ENCODE measurements at places on chromosomes 2 and 18. TPM values are rescaled to one million over a fixed set of nuclear protein-coding genes. Genes with fewer than 3 reads are reported as not detected.

Gene EMILIN1
- polyA plus RNA-seq = 1.1 TPM

Gene GAL3ST2
- not detected for polyA plus RNA-seq

Gene EHBP1
- 18.3 TPM for polyA plus RNA-seq

Gene CCDC178
- polyA plus RNA-seq = not detected

Gene ICOS
- not detected for polyA plus RNA-seq

Gene KCNG2
- polyA plus RNA-seq = not detected

Gene TNS1
- polyA plus RNA-seq = not detected

Gene AMER3
- polyA plus RNA-seq = not detected

GRCh38 chr2:68193787-68194372 lies 36.2 kb downstream of the PNO1 start:
- no peak for DNase-seq

DNA sequence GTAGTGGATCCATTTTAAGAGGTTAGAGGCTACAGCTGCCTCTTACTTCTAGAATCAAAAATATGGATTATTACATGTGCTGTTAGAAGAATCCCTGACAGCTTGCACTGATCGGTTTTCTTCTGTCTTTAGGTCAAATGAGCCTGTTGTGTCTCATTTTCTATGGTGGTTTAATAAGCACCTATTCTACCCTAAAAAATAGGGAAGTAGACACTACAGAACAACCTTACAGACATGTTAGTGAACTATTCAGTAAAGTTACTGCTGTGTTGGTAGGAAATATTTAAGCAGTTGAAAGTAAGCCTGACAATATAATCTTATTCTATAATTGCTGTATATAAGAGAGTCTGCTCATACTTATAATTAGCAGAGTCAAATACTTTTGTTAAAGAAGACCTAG lies 168.5 kb upstream of the NOSTRIN start:
- DNase-seq = peak; percentile 7

- no peak for DNase-seq
Measured at GRCh38 chr2:204019572-204020501, 83.3 kb downstream of the ICOS start.

GRCh38 chr18:58922995-58923394 lies 58.3 kb downstream of the ZNF532 start:
- no peak for DNase-seq

GRCh38 chr2:19358242-19359020 lies at the start of gene OSR1:
OSR1 (minus strand) TSS chr2:19358623; CDS start chr2:19353805, 4,818 bp downstream.
- no peak for DNase-seq

GRCh38 chr18:71503222-71503621 lies 1040.9 kb downstream of the CBLN2 start:
- DNase-seq = no peak

DNA sequence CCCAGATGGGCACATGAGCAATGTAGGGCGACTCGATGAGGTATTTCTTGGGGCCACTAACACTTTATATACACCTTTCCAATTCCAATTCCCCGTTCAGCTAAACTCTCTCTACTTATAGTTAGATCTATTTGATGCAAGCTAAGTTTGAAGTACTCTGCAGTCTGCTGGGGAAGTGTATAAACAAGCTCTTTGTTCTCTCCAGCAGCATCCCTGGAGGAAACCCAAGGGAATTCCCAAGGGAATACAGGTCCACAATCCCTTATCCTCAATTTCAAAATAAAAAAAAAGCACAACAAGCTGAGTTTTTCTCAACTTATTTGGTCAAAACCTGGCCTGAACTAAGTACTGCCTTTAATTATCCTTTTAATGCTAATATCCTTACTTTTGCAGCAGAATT lies 433.3 kb downstream of the NBAS start:
- DNase-seq = no peak

- DNase-seq = no peak
Measured at GRCh38 chr18:49247781-49248180, 212.7 kb downstream of the DYM start.

DNA sequence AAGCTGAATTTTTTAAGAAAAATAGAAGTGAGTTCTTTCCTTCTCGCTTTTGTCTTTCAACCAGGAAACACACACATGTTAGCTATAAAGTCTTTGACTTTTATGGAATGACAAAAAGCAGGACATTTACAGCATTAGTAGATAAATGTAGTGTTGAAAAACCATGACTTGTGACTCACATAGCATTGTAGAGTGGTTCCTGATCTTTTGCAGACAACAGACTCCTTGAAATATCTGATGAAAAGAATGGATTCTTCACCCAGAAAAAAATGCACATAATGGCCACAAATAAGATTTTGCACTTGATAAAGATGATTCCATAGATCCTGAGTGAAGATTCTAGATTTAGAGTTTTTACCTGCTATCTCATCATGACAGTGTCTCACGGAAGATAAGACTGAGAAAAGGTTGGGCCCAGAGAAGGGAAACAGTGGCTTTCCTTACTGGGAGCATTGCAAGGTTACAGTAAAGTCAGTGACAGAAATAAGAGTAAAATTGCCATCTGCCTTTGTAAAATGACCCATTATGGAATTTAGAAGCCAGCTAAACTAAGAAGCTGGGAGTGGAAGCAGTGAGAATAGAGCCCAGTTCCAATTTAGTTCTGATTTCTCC lies 14.0 kb downstream of the SMARCAL1 start:
- no peak for DNase-seq

DNA sequence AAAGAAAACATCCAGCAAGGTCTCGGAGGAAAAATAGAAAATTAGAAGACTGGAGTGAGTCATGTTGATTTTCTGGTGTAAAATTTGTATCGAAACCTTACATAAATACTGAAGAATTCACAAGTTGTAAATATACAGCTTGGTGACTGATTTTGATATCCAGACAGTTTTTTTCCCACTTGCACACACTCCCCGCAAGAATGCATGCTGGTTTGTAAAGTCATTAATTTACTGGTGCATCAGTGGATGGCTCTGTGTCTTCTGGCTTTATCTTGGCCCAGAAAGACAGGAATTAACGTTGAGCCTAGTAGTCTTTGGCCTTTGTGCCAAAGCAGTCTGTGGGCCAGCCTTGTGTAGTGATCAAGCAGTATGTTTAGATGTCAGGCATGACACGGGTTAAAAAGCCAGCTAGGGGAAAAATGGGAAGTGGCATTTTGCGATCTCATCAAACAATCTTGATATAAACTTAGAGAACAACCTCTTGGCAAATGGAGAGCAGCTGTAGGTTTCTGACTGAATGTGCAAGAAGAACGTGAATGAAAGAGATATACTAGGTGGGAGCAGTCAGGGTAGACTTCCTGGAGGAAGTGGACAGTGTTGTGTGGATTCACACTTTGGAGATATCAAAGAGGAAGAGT lies 22.7 kb upstream of the CASP8 start:
- DNase-seq = no peak

DNA sequence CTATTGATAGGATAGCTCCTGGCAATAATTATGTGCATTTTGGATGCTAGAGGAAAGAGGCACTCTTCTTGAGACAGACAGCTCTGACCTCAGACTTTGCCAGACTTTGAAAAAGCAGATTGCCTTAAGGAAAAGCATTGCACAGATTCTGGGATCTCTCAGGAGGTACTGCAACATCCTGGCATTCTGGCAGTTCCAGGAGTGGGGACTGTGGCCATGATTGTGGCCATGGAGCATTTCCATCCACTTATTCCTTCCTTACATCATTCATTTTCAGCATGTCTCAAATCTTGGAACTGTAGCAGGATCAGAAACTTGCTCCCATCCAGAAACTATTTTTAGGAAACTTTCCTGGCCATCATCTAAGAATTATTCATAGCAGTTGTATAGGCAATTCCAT lies 144.9 kb upstream of the FOSL2 start:
- no peak for DNase-seq

DNA sequence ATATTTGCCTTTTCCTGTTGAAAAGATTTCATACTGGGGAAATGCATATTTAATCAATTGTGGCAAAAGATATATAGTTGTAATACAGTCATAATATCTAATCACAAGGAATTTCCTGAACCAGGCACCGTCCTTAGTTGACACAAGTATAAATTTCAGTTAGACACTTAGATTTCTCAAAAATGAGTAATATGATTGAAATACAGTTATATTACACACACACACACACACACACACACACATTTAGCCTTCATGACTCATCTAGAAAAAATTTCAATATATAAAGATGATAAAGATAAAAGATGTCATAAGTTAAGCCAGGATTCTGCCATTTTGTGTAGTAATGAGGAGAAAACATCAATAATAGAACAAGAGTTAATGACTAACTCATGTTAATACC lies 258.4 kb upstream of the ZNF804A start:
- no peak for DNase-seq

DNA sequence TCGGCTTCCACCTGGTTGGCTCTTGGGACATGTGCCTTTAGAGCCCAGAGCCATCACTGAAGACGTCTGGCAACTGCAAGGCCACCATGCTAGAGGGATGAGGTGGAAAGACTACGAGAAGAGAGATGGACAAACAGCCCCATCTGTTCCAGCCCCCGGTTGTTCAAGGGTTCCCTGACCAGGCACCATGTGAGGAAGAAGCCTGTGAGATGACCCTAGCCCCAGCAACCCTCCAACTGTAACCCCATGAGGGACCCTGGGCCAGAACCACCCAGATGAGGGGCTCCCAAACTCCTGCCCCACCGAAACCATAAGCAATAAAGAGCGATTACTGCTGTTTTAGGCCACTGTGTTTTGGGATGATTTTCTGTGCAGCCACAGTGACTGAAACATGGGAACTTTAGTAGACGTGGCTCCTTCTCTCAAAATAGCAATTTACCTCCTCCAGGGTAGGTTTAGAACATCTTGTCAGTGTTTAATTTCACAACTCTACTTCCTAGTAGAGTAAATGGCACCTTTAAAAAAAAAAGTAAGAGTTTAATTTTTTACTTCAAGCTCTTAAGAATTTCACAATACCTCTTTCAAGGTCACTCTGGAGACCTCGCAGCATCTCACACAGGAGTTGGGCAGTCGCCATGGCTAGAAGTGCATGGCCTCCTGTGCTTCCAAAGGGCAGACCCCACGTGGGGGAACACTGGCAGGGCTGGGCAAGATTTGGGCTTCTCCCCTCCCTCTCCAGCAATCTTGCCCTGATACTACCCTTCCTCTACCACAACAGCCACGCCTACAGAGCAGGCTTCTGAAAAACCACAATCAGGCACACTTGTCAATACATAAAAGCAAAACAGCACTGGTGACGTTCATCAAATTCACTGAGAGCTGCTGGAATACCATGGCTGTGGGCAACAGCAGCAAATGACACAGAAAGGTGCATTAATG lies 48.8 kb downstream of the TMEM163 start:
- DNase-seq = peak; percentile 33

- peak; percentile 9 for DNase-seq
Measured at GRCh38 chr18:75478996-75479880, 51.7 kb upstream of the SMIM21 start.
